NCI-H2081 (cell line): ENCODE measurements at places on chromosomes 2 and 18.

GRCh38 chr2:23639406-23639982 is 254.5 kb downstream of the KLHL29 start:
- DNase-seq = no peak

DNA sequence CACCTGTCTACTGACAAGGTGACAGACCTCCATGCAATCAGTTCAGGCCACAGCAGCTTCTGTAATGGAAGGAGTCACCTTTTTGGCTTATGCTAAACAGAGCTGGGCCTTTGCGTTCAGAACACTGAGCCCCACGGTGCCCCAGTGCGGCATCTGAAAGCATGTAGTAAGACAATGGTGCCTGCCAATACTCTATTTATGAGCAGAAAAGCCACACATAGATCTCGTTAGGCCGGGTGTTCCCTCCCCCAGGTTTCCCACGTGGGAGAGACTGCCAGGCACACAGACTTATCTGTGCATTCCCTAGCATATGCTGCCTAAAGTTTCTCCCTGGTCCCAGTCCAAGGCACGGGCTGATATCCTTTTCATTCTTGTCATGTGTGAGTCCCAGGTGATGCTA is 150.9 kb downstream of the ACTR3 start:
- DNase-seq = no peak

GRCh38 chr2:170162271-170162632 is 15.7 kb upstream of the MYO3B start:
- no peak for DNase-seq

GRCh38 chr2:30270166-30270565 is 38.8 kb downstream of the LBH start:
- DNase-seq = no peak

GRCh38 chr2:229235131-229235914 is 35.8 kb downstream of the PID1 start:
- DNase-seq = no peak

DNA sequence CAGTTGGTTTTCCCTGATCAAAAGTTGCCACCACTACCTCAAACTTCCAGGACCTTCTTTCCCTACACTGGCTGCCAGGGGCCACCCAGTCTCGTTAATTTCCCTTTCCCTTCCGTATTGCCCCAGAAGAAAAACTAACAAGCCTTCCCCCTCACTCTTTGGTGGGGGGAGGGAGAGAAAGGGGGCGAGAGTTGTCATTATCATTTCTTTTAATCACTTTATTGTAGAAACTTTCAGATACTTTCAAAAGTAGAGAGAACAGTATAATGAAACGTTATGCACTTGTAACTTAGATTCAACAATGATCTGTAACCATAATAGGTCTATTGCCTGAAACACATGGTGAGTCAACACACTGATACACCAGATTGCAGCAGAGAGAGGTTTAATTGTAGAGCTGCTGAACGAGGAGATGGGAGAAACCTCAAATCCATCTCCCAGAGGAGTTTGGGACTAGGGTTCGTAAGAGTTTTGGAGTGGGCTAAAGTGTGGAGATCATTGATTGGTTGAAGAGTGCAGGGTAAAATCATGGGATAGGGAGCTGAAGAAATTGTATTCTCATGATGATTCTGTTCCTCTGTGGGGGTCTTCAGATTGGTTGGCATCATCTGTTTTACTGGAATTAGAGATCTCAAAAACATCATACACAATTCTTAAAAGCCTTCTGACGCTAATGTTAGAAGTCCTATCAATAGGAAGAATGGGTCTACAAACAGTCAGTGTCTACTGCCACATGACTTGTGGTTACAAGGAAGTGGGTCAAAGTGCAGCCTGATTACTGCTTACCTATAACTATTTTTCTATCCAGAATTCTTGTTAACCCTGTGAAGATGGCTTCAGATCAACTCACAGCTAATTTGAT is 2.6 kb upstream of the RNF149 start:
- no peak for DNase-seq

GRCh38 chr2:84388133-84388532 is 70.9 kb downstream of the SUCLG1 start:
- no peak for DNase-seq

DNA sequence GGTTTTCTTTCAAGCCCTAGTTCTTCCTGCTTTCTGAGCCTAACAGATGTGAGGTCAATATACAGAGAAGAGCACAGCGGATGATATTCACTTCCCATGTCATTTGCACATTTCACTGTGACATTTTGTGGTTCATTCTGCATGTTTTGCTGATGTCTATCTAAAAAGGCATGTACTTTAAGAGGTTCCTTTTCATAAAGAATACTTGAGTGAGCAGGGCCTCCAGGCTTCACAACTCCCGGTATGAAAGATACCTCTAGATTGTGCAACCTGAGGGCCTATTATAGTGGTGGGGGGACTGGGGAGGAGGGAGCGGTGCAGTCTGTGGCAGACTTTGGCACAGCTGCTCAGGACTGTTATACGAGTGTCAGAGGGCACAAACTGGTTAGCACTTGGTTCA is 54.6 kb downstream of the CPO start:
- no peak for DNase-seq

- DNase-seq = no peak
These were observed 21.6 kb upstream of the SP3 start for GRCh38 chr2:173986805-173987204.
